Colonic mucosa (tissue), 4 donors: ENCODE measurements at places on chromosomes 1 and 21.

- DNase-seq, result no peak
These were observed 13.4 kb upstream of the WDR26 start for GRCh38 chr1:224447971-224448370.

GRCh38 chr1:230382001-230382491, 44.1 kb downstream of the PGBD5 start:
- no peak for DNase-seq

GRCh38 chr1:9399510-9400424, 107.1 kb downstream of the SPSB1 start:
- no peak for DNase-seq

GRCh38 chr1:219905524-219905923, 22.8 kb downstream of the SLC30A10 start:
- no peak for DNase-seq

- no peak for DNase-seq
These were observed 71.0 kb upstream of the CYP2J2 start for GRCh38 chr1:59997479-59998115.

DNA sequence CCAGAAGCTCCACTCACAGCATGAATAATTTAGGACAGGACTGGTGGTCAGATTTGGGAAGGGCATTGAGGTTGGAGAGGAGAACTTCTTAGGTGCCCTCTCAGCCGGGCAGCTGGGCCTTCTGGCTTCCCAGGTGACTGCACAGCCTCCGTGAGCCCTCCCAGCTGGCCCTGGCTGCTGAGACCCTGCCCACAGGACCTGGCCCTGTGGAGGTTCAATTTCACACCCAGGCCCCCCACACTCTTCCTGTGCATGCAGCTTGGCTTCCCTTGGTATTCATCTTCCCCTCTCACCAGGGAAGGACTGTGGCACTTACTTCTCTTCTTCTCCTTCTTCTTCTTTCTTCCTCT, 50.6 kb downstream of the NDUFS5 start:
- no peak for DNase-seq

GRCh38 chr21:25501996-25502665, 105.2 kb downstream of the MRPL39 start:
- DNase-seq, result no peak

DNA sequence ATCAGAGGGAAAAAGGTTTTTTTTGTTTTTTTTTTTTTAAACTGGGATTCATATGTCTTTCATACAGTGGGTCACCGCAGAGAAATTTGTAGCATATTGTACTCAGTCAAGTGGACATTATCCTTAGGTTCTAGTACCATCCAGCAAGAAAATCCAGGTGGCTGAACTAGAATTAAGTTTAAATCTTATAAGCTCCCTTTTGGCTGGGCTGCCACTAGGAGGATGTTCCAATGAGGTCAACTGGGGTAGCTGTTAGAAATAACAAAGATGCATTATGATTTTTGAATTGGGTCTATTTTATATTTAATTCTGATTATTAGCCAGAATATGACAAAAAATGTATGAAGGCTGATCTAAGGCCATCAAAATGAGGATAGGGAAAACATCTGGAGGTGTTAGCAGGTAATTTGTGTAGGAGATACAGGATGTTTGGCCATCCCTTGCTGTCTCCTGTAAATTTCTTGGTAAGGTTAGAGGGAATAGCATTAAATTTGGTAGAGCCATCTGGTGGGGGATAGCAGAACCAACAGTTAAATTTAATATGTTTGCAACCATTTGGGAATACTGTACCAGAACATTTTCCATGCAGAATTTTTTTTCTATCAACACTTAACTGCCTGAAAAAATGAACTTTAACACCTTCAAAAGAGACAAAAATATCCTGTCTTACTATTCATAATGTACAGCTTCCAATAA, 568.5 kb upstream of the B3GALT2 start:
- no peak for DNase-seq

DNA sequence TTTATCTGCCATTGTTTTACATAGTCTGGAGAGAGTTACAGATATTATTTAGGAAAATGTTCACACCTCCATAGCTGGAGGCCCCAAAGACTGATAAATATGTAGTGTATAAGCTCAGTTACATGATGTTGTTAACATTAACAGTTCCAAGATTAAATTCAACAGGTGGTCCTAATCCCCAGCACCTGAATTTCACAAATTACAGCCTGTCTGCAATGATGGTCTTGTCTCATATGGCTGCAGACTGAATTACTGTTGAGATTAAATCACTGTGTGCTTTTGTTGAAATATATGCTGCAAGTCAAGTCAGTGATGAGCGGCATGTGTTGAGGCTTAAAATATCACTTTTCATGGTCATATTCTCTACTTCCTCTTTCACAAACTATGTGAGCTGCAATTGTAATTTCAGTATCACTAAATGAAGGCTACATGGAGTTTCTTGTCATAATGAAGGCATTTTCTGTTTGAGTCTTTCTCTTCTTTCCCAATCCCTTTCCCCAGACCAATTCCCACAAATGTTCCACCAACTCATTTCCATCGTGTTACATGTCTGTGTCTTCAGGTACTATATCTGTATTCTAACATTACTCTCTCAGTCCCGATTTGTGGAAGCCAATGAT, 4.2 kb downstream of the ST6GALNAC5 start:
- no peak for DNase-seq

GRCh38 chr1:114124644-114125043, 29.0 kb downstream of the SYT6 start:
- no peak for DNase-seq

DNA sequence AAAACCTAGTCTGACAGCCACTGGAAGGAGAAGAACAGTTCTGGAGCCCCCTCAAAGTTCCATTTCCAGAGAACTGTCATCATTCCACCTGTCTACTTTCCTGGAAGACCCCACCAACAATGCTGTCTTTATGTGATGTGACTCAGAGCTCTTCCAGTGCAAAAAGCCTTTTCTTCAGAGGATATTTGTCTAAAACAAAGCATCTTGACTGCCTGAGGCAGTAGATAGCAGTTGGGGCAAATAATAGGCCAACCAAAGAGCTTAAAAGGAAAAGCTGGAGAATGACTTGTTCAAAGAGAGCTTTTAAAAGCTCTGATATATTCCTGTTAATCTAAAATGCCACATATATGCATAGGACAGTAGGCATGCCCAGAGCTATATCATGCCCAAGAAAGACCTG, 62.6 kb downstream of the MIS18A start:
- DNase-seq, result no peak

DNA sequence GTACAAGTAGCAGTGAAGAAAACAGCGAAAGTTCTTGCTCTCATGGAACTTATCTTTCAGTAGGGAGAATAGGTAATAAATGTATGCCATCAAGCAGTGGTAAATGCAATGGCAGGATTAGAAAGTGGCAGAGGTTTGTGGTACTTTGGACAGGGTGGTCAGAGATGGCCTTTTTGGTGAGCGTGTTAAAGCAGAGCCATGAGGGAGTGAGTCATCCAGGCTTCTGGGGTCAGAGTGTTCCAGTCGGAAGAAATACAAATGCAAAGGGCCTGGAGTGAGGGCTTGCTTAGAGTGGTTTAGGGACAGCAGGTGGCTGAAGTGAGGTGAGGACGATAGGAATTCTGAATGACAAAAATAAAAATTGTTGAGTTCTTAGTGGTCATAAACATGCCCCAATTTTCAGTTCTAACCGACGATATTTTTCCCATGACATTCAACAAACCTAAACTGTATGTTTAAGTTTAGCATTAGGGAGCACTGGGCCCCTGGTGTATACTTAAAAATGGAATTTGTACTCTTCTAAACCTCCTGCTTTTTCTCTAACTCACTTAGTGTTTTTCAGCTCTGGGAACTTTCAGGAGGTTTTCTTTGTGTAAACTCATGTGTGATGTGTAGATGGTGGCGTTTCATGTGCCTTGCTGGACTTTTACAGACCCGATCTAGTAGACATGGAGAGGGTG, 78.2 kb downstream of the MACF1 start:
- no peak for DNase-seq

DNA sequence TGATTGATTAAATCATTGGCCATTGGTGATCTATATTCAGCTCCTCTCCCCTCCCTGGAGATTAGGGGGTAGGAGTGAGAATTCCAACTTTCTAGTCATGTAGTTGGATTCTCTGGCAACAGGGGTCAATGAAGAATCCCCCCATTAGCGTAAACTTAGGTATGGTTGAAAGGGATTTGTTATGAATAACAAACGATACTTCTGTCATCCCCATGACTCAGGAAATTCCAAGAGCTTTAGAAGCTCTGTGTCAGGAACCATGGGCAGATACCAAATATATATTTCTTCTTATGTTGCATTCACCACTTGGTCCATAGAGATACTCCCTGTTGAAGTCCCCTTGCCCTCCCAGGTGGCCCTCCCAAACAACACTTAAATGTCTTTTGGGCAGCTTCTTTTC, 124.5 kb downstream of the DNM3 start:
- DNase-seq, result no peak

DNA sequence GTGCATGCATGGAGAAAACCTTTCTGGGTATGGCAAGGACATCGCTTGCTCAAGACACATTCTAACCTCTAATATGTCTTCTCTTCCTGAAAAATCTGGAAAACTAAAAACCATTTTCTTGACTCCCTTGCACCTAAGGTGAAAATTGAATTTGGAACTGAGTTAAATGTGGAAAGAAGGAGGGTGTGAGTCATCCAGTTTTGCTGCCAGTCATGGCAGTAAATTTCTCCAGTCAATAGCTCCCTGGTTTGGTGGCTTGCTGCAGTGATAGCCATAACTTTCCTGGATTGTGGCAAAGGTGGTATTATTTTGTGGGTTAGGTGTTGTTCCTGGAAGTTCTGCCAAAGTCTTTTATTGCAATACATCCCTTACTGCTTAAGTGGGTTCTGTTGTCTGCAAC, 2.5 kb downstream of the ZCCHC17 start:
- DNase-seq, result no peak

GRCh38 chr1:214425716-214426425, 125.5 kb downstream of the PTPN14 start:
- DNase-seq, result no peak

- DNase-seq, result no peak
These were observed 58.0 kb downstream of the ACBD3 start for GRCh38 chr1:226128487-226129075.

DNA sequence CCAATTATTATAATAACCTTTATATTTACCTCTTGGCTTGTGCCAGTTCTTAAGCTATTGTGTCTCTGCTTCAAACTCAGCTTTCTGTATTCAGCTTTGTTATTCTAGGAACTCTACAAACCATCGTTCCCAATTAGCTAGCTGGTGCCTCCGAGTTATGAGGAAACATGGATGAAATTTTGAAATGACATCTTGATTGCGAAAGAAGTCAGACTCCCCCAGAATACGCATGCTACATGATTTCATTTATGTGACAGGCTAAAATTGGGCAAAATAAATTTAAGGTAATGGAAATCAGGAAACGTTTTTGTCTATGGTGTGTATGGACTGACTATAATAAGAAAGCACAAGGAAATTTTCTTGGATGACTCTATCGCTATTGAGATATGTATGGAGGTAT, 256.8 kb upstream of the NCAM2 start:
- no peak for DNase-seq

GRCh38 chr1:156555715-156556114, 16.6 kb downstream of the IQGAP3 start:
- no peak for DNase-seq

DNA sequence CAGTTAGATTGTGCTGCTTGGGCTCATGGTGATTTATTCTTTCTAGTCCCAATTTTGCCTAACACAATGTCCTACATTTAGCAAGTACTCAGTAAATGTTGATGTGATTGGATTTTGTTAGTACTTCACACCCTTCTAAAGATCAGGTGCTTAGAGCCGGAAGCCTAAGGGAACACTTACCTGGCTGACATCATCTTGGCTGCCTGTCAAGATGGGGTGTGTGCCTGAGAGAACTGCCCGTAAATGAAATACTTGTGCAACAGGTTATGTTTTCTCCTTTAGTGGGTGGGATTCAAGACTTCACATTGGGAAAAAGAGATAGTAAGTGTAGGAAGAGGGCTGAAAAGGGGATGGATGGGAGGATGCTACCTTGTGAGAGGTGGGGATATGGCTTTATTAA, 75.5 kb upstream of the MACF1 start:
- DNase-seq, result peak; percentile 93

- no peak for DNase-seq
These were observed 120.5 kb downstream of the TMEM53 start for GRCh38 chr1:44553771-44554170.

GRCh38 chr1:165342587-165342986, 13.9 kb downstream of the LMX1A start:
- no peak for DNase-seq

DNA sequence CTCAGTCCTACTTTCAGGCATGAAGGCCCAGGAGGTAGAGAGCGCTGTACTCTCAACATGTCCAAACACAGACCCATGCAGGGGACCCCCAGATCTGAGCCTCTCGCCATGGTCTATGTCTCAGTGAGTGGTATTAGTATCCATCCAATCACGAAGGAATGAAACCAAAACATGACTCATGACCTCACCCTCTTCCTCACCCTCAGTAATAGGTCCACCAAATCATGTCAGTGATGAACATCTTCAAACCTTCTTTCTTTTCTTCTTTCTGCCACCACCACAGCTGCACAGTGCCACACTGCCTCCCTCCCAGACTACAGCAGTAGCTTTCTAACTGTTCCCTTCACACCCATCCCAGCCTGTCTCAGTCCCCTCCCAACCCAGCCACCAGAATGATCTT, 16.8 kb downstream of the C1orf116 start:
- no peak for DNase-seq
